ENCODE measurements at places on chromosomes 4 and X.

DNA sequence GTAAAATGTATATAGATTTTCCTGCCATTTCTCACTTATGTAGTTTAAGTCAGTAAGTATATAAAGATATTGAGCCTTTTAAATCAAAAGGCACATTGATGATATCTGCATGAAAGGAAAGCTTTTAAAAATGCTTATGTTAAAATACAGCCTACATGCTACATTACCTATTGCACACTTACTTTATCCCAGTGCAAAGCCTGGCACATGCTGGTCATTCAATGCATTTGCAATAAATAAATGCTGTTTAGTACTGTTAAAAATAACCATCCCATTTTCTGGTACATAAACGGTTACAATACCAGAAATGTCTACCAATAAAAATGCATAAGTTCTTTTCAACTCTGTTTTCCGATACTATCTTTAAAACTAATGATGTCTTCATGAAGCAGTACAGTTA, 22.1 kb upstream of the SPATA4 start:
- DNase-seq = no peak

- no peak for DNase-seq
Observed at GRCh38 chr4:31078661-31079060, 358.5 kb downstream of the PCDH7 start.

- no peak for DNase-seq
Observed at GRCh38 chrX:22652596-22652995, 347.2 kb upstream of the DDX53 start.

DNA sequence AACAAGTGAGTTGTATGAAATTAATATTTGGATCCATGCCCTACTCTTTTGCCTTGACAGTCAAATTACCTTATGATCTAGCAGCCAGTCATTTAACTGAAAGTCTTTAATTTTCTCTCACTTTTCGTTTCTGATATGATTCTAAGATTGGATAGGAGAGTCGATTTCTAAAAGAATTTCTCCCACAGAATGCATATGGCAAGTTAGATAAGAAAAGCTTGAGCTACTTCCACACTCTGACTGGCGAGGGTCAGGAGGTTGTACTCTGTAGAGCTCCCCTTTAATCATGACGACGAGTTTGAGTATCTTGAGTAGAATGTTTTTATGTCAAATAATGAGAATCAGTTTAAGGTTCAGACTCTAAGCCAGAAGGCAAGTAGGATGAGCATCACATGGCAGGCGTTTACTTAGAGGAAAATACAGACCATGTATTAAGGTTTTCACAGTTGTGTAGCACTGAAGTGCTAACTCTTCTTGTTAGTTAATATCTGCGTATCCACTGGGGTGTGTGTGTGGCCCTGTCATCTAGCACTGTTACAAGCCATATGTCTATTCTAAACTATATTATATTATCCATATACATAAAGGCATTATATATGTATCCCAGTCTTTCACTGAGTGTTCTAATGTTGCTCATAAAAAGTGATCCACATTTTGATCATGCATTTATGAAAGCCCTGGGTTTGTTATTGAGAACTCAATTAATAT, 37.8 kb downstream of the LRP2BP start:
- DNase-seq = no peak

- DNase-seq = no peak
Observed at GRCh38 chrX:150088766-150089518, 150.7 kb upstream of the EOLA2 start.

GRCh38 chr4:163172647-163173046, 6.0 kb upstream of the NAF1 start:
- DNase-seq = no peak

GRCh38 chrX:75784680-75785491, at the start of gene MAGEE2:
Gene MAGEE2 (minus strand): TSS chrX:75785254. CDS start chrX:75785051, 203 bp downstream.
- no peak for DNase-seq

GRCh38 chr4:81410680-81411079, 61.0 kb downstream of the RASGEF1B start:
- no peak for DNase-seq

Measured in activated CD4-positive, CD25-positive, alpha-beta regulatory T cell treated with anti-CD3 and anti-CD28 coated beads, Interleukin-2, amount 50 U/mL, for 72 hours (primary cell).